ENCODE measurements at places on chromosomes 16 and 17.
A peak's percentile ranks its signal among the peaks of the same experiment; 100 is the strongest.

GRCh38 chr16:35510701-35511100 lies 2051.3 kb downstream of the TP53TG3F start:
- DNase-seq: no peak

- DNase-seq: no peak
Measured at GRCh38 chr16:11045846-11046245, 101.5 kb downstream of the CLEC16A start.

GRCh38 chr16:70757183-70757582 lies 43.8 kb downstream of the VAC14 start:
- no peak for DNase-seq

DNA sequence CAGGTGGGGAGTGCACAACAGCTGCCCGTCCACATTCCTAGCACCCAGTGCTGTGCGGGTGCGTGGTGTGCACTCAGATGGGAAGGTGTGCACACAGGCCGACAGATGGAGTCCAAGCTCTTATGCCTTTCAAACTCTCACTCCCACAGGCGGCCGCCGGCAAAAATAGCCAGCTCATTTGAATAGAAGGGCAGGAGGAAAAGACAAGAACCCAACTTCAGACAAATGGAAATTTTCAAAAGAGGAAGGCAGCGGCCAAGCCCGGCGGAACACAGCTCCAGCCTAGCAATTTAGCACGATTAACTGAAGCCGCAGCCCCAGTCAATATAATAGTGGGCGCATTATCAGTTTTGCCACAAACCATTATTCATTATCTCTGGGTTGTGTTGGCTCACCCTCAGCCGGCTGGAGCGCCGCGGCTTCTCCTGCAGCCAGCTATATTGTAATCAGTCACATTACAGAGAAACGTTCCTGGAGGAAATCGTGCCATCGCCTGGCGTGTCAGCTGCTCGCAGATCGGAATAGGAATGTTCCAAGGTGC lies 103.9 kb upstream of the SEC14L1 start:
- DNase-seq: no peak

GRCh38 chr17:58279736-58280479 lies 827 bp downstream of the MPO start:
- no peak for DNase-seq

GRCh38 chr17:57213180-57213825 lies 43.0 kb upstream of the MSI2 start:
- no peak for DNase-seq

DNA sequence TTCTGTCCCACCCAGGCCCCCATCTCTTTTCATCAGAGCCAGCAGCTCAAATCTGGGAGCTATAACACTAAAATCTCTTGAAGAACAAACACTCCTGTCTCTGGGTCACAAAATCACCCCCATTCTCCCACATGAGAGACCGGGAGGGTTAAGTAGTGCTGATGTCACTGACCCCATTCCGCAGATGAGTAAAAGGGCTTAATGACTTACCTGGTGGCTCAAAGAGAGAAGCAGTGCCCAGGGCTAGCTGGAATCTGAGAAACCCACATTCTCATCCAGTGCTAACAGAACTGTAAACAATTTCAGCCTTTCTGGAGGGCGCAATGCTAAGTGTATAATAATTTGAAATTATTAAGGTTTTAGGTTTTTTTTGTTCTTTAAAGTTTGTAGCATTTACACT lies 26.3 kb upstream of the LHX1 start:
- DNase-seq: no peak

GRCh38 chr17:34412965-34413441 lies 50.0 kb upstream of the CCL1 start:
- no peak for DNase-seq

- DNase-seq: no peak
Measured at GRCh38 chr16:74949309-74949708, 35.6 kb downstream of the WDR59 start.

GRCh38 chr17:77959126-77959925 lies 823 bp downstream of the TNRC6C start:
- peak; percentile 9 for DNase-seq

DNA sequence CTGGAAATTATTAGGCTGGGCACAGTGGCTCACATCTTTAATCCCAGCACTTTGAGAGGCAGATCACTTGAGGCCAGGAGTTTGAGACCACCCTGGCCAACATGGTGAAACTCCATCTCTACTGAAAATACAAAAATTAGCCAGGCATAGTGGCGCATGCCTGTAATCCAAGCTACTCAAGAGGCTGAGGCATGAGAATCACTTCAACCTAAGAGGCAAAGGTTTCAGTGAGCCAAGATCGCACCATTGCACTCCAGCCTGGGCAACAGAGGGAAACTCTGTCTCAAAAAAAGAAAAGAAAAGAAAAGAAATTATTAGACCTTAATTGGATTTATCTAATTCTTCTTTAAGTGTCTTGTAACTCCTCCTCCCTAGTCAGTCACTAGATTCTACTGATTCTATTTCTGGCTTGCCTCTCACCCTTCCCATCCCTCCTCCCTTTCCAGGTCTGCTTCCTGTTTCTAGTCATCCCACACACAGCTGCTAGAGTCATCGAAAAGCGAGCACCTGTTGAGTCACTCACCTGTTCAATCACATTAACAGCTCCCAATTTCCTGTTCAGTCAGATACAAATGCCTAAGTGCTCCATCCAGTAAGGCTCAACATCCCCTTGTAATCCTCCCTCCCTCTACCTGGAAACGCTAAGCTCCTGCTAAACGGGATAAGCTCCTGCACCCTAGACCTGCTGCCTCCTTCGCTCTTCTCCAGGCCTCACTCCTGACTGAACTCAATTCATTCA lies 34.6 kb downstream of the ERN1 start:
- DNase-seq: no peak

GRCh38 chr17:17837380-17837821 lies 615 bp upstream of the SREBF1 start:
- DNase-seq: no peak

- no peak for DNase-seq
Measured at GRCh38 chr16:12337871-12338655, 361.5 kb downstream of the SNX29 start.

DNA sequence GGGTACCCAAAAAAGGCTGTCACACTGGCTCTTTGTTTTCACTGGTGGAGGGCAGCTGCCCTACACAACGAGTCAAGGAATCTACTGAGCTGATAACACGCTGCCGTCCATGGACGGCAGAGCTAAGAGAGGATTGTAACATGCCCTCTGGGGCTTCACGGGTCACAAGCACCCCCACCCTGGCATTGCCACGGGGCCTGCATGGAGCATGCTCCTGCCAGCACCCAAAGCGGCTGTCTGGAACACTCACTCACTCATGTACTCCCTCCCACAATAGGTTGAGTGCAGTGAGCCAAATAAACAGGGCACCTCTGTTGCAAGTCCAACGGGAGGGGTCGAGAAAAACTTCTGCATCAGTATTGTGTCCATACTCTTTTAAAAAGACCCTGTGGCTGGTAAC lies 181.6 kb downstream of the MAP2K6 start:
- DNase-seq: no peak

GRCh38 chr17:40909755-40910154 lies 24.7 kb upstream of the KRT20 start:
- DNase-seq: no peak

- DNase-seq: no peak
Measured at GRCh38 chr17:238071-238963, 56.9 kb upstream of the DOC2B start.

GRCh38 chr17:56933868-56934267 lies 20.0 kb upstream of the TRIM25 start:
- DNase-seq: no peak

GRCh38 chr17:73232587-73233373 lies 28.9 kb downstream of the CPSF4L start:
- DNase-seq: no peak

DNA sequence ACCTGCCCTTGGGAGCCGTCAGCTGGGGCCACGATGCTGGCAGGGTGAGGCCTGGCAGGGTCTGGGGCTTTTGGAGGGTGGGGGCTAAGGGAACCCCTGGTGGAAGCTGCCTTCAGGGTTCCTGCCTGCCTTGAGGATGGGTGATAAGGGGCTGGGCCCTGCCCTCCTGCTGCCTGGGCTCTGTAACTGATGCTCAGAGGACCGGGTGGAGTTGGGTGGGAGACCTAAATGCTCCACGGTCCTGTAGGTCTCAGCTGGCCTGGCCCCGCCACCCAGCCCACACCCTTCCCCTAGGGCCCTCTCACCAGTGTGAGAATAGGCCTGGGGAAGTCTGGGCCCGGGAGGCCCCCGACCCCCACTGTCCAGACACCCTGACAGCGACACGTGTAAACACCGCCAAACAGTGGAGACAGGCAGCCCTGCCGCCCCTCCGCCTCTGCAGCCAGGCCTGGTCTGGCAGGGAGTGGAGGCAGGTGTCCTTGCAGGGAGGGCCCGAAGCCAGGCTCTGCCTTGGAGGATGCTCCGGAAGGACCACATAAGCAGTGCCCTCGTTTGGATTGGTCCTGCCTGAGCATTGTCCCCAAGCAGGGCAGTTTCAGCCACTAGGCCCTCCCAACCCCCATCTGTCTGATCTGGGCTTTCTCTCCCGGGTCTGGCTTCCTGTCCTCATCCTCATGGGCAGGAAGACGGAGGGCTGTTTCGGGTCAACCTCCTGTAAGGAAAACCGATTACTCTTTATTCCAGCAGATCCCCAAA lies 6.5 kb upstream of the BAHCC1 start:
- no peak for DNase-seq

DNA sequence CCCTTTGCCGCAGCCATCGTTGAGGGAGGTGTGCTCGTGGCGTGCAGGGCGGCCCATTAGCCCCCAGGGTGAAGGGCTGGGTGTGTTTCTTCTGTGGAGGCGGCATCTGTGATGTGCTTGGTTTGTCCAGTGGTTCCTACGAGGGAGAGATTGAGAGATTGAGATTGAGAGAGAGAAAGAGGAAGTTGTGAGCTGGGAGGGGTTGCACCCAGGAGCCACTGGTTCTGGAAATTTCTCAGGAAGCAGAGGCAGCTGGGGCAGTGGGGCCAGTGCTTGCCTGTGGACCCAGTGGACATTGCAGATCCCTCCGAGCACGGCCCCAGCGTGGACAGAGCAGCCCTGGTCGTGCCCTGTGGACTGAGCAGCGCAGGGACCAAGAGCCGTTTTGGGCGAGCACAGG lies 72.0 kb upstream of the ZNF750 start:
- DNase-seq: no peak

DNA sequence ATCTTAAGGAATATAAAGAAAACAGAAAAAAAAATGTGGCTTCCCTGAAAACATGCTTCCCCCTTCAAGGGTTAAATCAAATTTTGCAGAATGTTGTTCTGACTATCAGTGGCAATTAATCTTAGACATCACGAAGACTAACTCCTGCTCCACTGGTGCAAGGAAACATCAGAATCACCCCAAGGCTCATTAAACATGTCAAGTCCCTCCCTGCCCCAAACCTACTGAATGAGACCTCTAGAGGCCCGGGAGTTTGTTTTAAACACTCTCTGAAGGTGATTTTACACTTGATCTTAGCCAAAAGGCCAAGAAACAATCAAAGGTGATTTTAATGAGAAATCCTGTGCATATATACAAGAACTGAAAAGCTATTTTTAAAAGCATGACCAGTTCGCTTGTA lies 18.3 kb downstream of the PSME3IP1 start:
- no peak for DNase-seq
